ENCODE measurements at places on chromosomes 16 and 17.

DNA sequence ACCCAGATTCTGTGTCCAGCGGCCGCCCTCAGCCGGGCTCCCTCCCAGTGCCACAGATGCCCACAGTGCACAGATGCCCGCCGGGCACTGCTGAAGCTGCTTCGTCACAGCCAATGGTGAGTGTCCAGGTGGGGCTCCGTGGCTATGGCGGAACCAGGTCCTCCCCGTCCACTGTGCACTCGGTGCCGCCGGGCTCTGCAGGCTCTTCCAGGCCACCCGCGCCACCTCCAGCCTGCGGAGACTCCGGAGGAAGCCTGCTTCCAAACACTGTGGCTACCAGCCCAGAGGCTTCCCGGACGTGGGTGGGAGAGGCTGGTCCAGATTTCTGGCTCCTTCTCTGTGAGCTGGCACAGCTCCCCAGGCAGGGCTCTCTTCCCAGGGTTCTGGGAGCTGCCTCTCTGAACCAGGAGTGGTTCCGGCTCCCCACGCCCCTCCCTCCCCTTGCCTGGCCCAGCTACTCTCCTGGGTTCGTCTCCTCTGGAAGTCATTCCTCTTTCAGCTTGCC, 2.8 kb upstream of the PYCR1 start:
- DNase-seq = peak; percentile 53

DNA sequence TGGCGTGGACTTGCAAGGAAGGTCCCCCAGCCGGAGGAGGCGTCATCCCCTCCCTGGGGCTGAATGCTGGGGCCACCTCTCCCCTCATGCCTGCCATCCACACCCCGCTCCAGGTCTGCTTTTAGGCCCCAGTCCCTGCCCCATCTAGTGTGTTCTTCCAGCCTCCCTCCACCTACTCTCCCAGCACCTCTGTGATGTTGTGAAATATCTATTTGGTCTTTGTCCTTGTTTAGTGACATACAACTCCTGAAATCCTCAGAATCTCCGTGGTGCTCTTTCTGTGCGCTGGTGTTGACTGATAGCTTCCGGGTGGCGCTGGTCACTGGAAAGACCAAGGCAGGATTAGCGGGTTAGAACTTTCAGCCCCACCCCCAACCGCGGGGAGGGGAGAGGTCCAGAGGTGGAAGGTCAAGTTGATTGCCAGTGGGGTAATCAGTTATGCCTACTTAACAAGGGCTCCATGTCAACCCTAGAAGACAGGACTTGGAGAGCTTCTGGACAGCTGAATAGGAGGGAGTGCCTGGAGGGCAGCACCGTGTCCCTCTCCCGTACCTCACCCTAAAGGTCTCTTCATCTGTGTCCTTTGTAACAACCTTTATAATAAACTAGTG, 10.1 kb downstream of the TBC1D24 start:
- DNase-seq = no peak

- DNase-seq = no peak
Observed at GRCh38 chr16:11370084-11370931, 25.0 kb downstream of the RMI2 start.

- DNase-seq = no peak
Observed at GRCh38 chr16:4212934-4213296, 29.0 kb downstream of the SRL start.

- no peak for DNase-seq
Observed at GRCh38 chr16:49148410-49148809, 133.2 kb downstream of the CBLN1 start.

DNA sequence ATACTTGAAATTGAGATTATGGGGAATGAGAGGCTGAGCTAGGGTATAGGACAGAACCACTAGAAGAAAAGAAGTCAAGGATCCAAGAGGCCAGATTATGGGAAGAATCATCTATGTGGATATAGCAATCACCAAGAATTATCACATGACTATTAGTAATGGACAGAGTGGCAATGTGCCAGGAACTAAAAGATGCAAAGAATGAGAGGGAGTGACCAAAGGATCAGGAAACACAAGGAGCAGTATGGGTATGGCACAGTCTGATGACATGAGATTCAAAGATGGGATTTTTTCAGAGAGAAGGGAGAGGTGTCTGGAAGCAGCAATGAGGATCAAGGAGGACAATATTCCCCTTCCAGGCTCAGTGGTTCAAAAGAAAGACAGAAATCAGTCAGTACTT, 212.2 kb downstream of the AATF start:
- no peak for DNase-seq

DNA sequence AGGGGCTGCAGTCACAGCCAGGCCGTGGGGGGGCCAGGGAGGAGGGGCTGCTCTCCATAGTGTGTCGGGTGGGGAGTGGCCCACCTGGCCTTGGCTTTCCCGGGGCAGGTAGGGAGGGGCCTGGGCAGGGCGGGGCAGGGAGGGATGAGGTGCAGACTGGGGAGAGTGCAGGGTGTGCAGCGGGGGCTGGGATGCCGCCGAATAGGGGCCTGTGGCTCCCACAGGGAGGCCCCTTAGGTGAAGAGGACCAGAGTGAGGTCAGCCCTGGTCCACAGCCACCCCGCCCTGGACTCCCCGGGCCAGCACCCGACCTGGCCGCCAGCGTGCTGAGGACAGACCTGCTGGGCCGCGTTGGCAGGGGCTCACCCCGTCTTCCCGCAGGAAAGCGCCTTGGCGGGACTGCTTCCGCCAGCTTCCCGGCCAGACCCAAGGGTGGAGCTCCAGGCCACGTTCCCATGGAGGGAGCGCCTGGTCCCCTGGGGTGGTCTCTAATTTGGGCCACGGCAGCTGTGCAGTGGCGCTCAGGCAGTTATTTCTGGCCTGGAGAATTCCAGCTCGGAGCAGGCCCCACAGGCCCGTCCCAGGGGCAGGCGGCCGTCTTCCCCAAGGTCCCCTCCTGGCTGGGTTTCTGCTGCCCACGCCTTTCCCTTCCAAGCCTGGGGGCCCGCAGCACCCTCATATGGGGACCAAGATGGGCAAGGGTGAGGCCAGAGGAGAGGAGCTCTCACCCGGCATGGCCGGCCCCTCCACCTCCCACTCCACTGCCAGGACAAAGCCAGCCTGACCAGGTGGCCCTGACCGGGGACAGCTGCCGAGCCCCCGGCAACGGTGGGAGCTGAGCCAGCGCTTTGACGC, 27.9 kb downstream of the CACNA1H start:
- DNase-seq = no peak

- DNase-seq = no peak
Observed at GRCh38 chr17:50831471-50831928, 3.9 kb upstream of the WFIKKN2 start.

- no peak for DNase-seq
Observed at GRCh38 chr17:63760771-63761539, 12.4 kb downstream of the CCDC47 start.

DNA sequence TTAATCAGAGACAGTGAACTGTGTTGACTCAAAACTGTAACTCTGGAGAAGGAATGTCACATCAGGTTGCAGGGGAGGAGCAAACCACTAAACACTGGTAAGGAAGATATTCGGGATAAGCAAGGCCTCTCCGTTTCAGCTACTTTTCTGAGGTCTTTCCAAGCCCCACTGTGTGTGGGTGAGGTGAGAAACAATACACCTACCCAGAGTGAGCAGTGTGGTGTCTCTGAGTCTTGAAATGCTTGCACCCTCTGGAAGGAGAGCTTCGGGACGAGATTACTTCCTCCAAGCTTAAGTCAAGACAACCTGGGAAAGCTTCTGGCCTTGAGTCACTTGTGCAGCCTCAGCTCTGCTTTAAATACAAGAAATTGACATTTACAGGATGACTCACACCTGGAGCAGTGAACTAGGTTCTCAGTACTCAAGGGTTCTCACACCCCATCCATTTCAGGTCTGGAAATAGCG, 2.5 kb upstream of the MAP3K14 start:
- no peak for DNase-seq

DNA sequence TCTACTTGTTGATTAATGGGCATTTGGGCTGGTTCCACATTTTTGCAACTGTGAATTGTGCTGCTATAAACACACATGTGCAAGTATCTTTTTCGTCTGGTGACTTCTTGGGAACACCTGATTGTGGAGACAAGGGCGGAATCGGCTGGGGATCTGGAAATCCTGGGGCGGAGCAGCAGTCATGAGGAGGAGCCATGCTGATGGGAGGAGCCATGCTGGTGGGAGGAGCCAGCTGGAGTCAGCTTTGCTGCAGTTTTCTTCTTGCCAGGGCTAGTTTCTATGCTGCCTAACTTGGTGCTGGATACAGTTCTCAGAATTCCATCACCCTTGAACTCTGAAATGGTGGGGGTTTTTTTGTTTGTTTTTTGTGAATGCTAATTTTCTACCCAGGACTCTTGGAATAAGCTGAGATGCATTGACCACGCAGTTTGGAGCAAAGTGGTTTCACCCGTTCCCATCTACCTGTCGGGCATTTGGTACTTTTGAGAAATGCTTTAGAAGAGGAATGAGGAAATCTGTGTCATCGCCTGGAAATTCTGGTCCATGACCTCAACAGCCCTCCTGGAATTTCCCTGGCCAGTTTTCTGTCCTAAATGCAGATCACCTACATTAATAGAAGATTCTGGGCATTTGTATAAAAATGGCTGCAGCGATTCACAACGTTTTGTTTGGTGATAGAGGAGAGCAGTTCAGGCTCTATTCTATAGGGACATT, 217.4 kb upstream of the ZFHX3 start:
- no peak for DNase-seq

DNA sequence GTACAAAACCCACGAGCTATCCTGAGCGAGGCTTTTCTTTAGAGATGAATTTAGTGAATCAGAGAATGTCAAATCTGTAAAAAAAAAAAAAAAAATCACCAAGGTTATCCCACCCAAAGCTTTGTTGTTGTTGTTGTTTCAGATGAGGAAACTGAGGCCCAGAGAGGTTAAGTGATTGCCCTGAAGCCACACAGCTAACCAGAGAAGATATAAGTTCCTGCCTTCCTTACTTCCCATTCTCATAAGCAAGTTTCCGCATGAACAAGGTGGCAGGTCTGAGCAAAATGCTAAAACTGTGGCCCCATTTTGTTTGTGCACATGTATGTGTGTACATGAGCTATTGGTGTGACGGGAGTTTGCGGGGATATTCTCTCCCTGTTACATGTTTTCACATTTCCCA, 352.1 kb upstream of the ZFHX3 start:
- no peak for DNase-seq

- no peak for DNase-seq
Observed at GRCh38 chr17:64443086-64443760, 5.7 kb upstream of the MILR1 start.

DNA sequence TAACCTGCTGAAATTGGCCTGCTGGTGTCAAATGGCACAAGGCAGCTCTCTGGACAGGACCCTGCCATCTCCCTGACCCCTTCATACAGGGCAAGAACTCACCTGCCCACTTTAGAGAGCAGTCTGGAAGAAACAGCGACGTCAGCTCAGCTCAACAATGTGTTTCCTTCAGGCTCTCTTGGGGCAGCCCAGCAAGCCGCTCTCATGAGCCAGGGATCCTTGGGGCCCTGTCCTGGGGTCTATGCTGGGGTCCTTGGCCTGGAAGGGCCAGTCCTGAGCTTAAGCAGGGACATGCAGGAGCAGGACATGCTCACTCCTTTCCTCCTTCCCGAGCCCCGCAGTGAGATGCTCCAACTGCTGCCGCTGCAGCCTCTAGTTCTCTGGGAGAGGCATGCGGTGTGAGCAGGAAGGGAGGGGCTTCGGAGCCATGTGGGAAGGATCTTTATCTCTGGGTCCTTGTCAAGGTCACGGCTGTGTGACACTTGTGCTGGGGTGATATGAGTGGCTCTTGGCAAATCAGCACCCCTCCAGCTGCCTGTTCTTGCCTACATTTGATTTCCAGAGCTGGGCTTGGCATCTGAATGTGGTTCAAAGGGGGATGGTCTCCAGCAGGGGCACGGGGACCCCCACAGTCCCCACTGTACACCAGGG, 3.4 kb downstream of the C1QTNF1 start:
- no peak for DNase-seq

DNA sequence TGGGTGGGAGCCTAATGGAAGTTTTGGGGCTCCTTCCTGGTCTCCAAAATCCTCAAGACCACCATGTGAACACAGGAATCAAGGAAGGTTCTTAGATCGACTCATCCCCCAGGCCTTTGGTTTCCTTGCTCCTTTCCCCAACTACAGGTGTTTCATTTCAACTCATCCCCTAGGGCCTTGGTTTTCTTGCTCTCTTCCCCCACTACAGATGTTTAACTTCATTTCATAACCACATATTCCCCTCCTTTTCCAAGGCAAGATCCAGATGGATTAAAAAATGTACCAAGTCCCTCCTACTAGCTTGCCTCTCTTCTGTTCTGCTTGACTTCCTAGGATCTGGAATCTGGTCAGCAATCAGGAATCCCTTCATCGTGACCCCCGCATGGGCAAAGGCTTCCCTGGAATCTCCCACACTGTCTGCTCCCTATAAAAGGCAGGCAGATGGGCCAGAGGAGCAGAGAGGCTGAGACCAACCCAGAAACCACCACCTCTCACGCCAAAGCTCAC, at the start of gene CCL11:
TSS of gene CCL11 (plus strand) at position 457 of the 507 bp plus-strand sequence. CDS start 67 bp downstream, outside the sequence.
- no peak for DNase-seq

DNA sequence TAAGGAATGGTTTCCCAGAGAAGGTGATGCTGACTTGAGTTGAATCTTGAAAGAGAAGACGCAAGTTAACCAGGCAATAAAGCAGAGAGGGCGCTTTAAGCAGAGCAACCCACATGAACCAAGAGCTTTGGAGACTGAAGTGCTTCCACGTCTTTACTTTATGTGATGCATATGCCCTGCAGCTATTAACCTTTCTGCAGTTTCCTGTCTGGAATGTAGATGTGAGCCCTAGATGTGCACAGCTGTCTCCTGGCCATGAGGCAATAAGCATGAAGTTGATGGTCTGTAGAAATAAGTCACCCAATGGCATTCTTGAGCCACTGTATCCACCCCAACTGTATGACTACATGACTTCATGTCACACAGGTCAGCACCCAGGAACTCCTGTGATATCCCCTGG, 5.7 kb upstream of the CHST4 start:
- DNase-seq = no peak

- DNase-seq = no peak
Observed at GRCh38 chr17:5203908-5204294, 12.2 kb upstream of the ZNF594 start.

DNA sequence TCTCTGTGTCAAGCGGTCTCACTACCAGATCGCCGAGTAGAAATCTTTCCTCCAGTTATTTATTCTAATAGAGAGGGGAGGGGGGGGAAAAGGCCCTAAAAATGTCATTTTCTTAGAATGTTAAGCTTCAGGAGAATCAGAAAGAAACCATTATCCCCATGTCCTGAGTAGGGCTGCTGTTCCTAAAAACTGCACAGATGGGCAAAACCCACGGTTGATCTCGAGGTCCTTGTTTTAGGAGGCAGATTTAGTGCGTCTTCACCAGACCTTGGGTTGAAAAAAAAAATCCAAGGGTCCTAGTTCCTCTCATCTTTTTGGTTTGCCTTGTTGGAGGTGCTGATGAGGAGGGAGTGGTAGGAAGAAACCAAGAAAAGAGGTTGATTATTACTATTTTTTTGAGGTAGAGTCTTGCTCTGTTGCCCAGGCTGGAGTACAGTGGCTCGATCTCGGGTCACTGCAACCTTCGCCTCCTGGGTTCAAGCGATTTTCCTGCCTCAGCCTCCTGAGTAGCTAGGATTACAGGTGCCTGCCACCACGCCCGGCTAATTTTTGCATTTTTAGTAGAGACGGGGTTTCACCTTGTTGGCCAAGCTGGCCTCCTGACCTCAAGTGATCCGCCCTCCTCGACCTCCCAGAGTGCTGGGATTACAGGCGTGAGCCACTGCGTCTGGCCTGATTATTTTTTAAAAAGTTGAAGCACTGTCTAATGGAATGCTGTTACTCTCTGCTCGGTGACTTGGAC, 1.4 kb downstream of the CBFB start:
- no peak for DNase-seq
